ENCODE measurements at places on chromosomes 5 and 9. TPM values are rescaled to one million over a fixed set of nuclear protein-coding genes. Genes with fewer than 3 reads are reported as not detected.

BRINP1 gene
- total RNA-seq = 0.16 TPM

SMIM3 gene
- 6.4 TPM for total RNA-seq

RNF180 gene
- total RNA-seq = 0.29 TPM

SPATA6L gene
- 1.8 TPM for total RNA-seq

GPX8 gene
- total RNA-seq = 41.5 TPM

PCDHGB6 gene
- total RNA-seq = not detected

GMCL2 gene
- total RNA-seq = not detected

UBAC1 gene
- 34.2 TPM for total RNA-seq

GPR151 gene
- not detected for total RNA-seq

DMRT2 gene
- total RNA-seq = 0.12 TPM

ATP10B gene
- not detected for total RNA-seq

GRPEL2 gene
- total RNA-seq = 4.9 TPM

Measured in A549 treated with ZK216348 at 1 μM for 4 hours (cell line).